ENCODE measurements at places on chromosomes 11 and 22.
A peak's percentile ranks its signal among the peaks of the same experiment; 100 is the strongest.

DNA sequence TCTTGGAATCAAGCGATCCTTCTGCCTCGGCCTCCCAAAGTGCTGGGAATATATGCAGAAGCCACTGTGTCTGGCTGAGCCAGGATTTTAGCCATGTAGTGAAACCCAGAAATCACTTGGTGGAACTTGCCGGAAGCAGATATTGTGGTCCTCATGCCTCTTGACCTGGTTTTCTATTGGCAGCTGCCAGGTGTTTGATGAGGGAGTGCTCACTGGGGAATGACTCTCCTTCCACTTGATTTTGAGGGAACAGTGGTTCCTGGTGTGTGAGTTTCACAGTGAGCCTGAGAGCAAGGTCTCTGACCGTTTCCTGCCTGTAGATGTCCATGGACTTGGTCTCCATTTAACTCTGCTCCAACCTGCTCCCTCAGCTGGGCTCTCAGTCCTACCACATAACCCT lies 34.7 kb upstream of the ELF5 start:
- DNase-seq, result no peak

- no peak for DNase-seq
Measured at GRCh38 chr11:120914021-120914420, 109.9 kb upstream of the TBCEL start.

DNA sequence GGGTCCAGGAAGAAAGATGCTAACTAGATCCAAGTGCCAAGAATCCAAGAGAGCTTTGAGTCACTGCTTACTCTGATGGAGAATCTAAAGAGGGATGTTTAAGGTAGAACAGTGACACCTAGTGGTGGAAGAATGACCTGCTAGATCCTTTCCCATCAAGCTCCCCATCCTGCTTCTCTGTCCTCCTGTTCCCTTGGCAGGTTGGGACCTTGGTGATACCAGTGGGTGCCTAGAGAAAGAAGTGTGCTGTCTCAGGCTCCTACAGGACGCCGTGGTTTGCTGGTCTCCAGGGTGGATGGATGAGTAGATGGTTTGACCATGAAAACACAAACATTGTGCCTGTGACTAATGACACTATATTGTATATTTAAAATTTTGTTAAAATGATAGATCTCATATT lies 383.7 kb downstream of the TMEM135 start:
- peak; percentile 1 for DNase-seq

GRCh38 chr11:82355313-82355823 lies 378.3 kb downstream of the FAM181B start:
- no peak for DNase-seq

GRCh38 chr11:61028135-61028729 lies 56.8 kb downstream of the CD6 start:
- peak; percentile 56 for DNase-seq

DNA sequence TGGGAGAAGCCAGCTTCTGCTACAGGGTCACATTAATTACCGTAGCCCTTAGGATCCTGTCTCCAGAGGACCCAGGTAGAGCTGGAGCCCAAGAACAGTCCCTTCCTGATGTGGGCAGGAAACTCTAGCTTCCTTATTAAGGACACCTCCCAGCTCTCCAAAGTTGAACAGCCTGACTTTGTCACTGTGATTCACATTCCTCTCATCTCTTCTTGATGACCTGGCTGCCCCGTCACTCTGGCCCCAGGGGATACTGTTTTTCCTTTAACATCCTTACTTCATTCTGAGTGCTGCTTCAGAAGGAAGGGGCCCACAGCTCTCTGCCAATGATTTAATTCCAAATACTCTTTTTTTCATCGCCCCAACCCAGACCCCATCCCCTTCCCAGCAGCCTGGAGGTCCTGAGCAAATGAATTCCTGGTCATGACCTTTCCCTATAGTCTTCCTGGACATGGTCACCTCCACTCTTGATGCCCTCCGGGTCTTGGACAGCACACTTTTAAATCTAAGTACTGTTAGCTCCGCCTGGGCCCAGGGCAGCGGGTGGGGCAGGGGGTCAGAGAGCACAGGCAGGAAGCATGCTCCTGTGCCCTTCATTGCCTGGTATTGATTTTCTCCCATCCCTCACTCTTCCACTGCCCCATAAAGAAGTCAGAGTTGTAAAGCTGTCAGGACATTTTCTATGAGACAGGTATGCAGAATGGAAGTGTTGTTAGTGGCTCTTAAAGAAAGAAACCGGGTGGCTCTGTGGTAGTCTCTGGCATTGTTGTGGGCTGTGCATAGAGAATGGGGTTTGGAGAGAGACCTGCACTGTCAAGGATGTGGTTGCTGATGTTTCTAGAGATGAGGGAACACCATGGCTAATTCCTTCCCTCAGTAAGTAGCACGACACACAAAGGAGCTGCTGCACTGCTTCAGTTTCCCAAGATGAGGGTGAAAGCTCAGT lies 22.3 kb upstream of the SPON1 start:
- no peak for DNase-seq

DNA sequence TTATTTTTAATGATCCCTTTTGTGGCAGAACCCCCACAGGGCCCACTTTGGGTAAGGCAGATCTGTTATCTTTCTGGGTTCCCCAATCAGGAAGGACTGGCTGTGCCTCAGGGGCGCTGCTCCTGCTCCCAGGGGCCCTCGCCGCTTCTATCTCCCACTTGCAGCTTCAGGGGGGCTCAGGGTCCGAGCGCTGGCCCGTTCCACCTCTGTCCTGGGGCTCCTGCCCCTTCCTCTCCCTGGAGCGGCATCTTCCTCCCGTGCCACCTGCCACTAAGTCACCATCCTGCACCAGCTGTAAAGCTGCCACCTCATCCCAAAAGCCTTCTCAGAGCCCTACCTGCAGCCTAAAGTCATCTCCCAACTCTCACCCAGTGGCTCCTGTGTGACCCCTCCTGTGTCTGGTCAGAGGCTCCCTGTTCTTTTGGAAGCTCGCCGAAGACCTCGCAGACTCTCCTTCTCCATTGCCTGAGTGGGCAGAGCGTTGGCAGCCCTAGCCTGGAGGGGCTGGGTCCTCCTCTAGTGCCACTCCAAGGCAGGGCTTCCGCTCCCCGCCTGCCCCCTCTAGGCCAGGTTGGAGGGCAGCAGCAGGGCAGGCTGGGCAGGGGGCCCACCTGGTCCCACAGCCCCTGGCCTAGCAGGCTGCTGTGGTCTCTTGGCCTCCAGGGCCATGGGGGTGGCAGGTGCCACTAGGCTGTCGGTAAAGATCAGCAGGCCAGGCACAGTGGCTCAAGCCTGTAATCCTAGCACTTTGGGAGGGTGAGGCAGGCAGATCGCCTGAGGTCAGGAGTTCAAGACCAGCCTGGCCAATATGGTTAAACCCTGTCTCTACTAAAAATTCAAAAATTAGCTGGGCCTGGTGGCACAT lies 106.7 kb downstream of the MORC2 start:
- no peak for DNase-seq

- DNase-seq, result no peak
Measured at GRCh38 chr11:103528596-103528995, 419.4 kb downstream of the DYNC2H1 start.

DNA sequence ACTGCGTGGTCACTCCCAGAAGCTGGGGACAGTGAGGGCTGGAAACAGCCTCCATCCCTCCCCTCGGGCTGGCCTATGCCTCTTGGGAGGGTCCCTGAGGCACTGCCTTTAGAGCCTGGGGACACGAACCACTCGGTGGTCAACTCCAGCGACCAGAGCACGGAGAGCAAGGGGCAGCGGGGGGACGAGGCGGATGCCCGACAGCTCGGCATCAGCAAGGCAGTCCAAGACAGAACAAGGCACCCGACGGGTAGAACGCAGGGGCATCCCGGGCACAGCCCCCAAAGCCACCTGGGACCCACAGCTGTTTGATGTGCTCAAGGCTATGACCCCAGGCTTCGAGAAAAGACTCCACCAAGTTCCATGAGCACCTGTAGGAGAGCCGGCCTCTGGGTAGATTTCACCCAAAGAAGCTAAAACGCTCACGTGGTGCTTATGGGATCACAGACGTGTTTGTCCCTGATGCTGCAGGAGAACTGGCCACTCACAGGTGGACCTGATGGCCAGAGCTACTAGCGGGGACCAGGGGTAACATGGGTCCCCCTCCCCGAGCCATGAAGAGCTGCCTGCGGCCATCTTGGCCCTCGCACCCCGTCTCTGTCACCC lies 510 bp upstream of the LSP1 start:
- DNase-seq, result no peak

- no peak for DNase-seq
Measured at GRCh38 chr11:18171377-18172000, 1.1 kb upstream of the MRGPRX4 start.

- DNase-seq, result no peak
Measured at GRCh38 chr11:124096364-124096763, 18.9 kb upstream of the VWA5A start.

DNA sequence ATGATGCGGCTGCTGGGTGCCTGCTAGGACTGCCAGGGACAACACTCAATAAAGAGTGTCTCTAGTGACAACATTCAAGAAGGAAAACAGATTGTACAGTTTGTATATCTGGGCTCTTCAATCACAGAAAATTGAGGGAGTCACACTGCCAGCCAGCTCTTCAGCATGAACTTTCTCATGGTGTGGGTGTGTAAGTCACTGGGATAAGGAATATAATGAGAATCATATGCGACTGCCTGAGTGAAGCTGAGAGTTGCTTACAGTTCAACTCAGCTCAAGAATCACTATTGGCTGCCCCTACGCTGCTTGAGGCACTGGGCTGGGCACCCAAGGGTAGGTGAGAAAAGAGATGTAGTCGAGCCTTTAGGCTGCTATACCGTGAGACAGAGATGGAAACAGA lies 328.1 kb upstream of the PITPNB start:
- no peak for DNase-seq

- no peak for DNase-seq
Measured at GRCh38 chr11:66559866-66560676, 8.3 kb downstream of the CTSF start.

DNA sequence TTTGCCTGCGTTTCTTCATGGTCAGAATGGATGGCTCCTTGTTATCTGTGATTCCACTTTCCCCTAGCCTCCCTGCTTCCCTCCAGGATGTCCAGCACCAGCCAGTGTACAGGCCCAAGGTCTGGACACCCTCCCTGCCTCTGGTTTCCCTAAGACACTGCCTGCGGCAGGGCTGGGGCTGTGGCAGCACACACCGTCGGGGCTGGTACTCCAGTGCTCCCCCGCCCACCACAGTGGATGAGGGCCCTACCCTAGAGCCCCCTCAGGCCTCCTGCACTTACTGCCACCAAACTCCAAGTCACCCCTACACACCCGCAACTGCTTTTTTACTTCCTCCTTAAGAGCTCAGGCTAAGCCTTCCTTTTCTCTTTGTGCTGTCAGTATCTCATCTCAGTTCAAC lies 28.9 kb downstream of the ZNF214 start:
- DNase-seq, result no peak

DNA sequence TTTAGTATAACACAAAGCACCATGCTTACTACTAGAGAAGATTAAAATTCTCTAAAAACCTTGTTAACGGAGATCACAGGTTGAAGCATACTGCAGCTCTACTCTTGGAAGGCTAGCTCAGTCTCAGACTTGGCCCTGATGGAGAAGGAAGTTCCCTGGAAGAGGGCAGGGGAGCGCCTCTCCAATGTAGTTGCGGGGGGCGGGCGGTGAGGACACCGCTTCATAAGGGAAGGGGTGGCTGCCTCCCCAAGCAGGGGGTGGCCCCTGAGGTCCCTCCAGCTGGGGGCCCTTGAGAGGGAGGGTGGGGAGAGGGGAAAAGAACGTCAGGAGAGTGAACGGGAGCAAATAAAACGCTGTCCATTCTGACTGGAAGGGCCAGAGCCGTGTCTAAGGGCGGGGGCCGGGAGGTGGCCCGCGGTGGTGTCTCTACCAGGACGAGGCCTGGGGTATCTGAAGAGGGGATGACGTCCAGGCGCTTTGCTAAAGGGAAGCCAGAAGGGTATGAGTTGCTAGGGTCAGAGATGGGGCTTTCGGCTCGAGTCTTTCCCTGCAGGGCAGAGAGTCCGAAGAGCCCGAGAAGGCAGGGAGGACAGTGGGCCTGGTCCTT lies 553 bp upstream of the USP47 start:
- DNase-seq, result no peak

Measured in stimulated activated naive CD4-positive, alpha-beta T cell (primary cell).